ENCODE measurements at places on chromosomes 12 and 14. TPM values are rescaled to one million over a fixed set of nuclear protein-coding genes. Genes with fewer than 3 reads are reported as not detected.

DNA sequence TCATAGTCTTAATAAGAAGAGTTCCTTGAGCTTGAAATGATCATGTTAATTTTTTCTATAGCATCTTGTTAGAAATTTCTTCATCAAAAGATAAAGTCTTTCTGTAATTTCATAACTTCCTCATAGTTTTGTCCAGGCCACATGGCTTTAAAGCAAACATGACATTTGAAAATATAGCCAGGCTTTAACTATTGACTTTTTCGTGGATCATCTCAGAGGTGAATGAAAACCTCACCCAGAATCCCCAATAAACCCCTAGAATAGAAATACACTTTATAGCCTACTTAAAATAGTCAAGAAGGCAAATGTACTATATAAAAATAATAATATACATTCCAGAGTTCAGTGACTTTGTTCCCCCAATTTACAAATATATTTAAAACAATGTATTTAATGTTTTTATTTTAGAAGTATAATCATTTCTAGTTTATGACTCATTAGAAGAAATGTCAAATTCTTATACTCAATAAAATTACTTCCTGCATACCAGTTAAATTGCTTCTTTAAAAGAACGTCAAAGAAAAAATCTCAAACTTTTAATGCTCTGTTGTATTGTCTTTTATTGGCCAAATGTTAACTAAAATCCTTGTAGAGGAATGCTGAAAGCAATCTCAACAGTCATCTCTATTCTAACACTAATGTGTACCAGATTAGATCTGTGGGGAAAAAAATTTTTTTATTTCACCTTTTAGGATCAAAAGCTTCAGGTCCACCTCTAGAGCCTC lies 21.6 kb downstream of the EXOC5 start:
- no peaks in the 10 kb centered on the region for H3K27me3 ChIP-seq
- H3K27ac ChIP-seq = no peak overlapping the region
- H3K36me3 ChIP-seq = peaks cover 20% of the 10 kb centered on the region
- H3K4me3 ChIP-seq = no peak overlapping the region
- no peaks in the 10 kb centered on the region for H3K4me1 ChIP-seq

GRCh38 chr14:100045642-100046344 lies 19.4 kb upstream of the EVL start:
- no peak overlapping the region for H3K27ac ChIP-seq
- H3K36me3 ChIP-seq = no peaks in the 10 kb centered on the region
- no peak for DNase-seq
- H3K4me3 ChIP-seq = no peak overlapping the region
- H3K4me1 ChIP-seq = peaks cover 3% of the 10 kb centered on the region
- H3K27me3 ChIP-seq = no peaks in the 10 kb centered on the region

GRCh38 chr12:89965993-89966392 lies 257.4 kb upstream of the ATP2B1 start:
- H3K27ac ChIP-seq = no peak overlapping the region
- no peaks in the 10 kb centered on the region for H3K27me3 ChIP-seq
- no peaks in the 10 kb centered on the region for H3K4me1 ChIP-seq
- no peak for DNase-seq
- no peak overlapping the region for H3K4me3 ChIP-seq

GRCh38 chr14:81137316-81137715 lies 83.4 kb downstream of the GTF2A1 start:
- no peak overlapping the region for H3K27ac ChIP-seq
- no peak for DNase-seq
- H3K27me3 ChIP-seq = no peaks in the 10 kb centered on the region
- no peaks in the 10 kb centered on the region for H3K4me1 ChIP-seq
- H3K4me3 ChIP-seq = no peak overlapping the region

DNA sequence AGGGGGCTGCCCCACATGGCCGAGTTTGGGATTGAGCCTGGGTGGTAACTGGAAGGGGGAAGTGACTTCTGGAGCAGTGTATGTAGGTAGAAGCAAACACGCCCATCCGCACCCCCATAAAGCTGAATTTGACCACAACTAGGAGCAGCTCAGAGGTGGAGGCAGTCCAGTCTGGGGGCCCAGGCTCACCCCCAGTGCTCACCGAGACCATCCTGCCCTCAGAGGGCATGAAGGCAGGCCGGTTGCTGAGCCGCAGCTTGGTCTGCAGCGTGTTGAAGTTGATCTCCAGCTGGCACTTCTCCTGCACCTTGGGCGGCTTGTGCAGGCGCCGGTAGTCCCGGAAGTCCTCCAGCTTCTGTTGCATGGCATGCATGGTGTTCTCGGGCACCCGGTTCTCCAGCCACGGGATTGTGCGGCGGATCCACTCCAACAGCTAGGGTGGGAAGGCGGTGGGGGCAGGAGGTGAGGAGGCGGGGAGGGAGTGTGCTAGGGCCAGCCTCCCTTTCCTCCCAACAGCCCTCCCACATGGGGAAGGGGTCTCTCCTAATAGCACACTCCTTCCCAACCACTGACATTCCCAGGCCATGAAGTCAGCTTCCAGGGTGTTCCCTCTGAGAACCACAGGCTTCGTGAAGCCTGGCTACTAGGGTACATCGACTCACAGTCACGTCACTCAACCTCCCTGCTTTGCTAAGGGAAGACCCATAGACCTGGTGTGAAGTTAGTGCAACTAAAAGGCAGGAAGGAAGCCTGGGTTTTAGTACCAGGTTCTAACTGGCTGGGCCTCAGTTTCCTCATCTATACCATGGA lies 87.0 kb downstream of the ACTN1 start:
- no peaks in the 10 kb centered on the region for H3K27me3 ChIP-seq
- no peak overlapping the region for H3K27ac ChIP-seq

- no peak overlapping the region for H3K27ac ChIP-seq
- H3K4me3 ChIP-seq = no peak overlapping the region
- H3K36me3 ChIP-seq = no peaks in the 10 kb centered on the region
- peaks cover 5% of the 10 kb centered on the region for H3K27me3 ChIP-seq
- DNase-seq = no peak
These were observed 578 bp downstream of the ADAMTS20 start for GRCh38 chr12:43551279-43551970.

GRCh38 chr14:31036552-31036951 lies 10.4 kb upstream of the STRN3 start:
- no peak overlapping the region for H3K4me3 ChIP-seq
- H3K27ac ChIP-seq = no peak overlapping the region
- H3K4me1 ChIP-seq = peaks cover 36% of the 10 kb centered on the region
- no peaks in the 10 kb centered on the region for H3K27me3 ChIP-seq
- no peak for DNase-seq
- no peaks in the 10 kb centered on the region for H3K36me3 ChIP-seq

Gene TSPAN8
- 0.67 TPM for total RNA-seq

Gene MRPL42
- 153 TPM for total RNA-seq

Gene GPRC5D
- total RNA-seq = not detected

Gene ZC3H14
- 45.3 TPM for total RNA-seq

Gene KRT81
- total RNA-seq = 0.25 TPM

Measured in K562 (cell line).